ENCODE measurements at places on chromosomes 11 and 22.

DNA sequence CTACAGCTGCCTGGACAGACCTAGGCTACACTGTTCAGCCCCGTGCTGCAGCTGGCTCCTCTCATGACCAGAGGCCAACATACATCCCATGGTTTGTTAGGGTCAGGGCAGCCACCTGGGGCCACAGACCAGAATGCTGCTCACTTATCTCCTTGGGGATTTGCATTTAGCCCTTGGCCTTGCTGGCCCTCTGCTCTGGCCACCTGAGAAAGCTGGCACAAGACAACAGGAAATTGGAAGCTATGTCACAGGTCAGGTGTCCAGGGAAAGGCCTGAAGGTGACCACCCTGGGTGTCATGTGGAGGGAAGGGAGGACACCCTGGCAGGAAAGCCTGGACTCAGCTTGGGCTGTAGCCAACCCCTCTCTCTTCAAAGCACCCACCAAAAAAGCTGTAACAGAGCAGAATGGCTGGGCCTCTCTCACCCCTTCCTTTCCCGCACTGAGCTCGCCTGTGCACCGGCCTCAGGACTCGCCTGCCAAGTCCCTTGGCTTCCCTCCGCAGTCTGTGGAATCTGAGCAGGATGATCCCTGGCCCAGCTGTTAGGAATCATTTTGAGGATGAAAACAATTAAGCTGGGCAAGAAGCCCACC, 86.3 kb downstream of the SNX19 start:
- no peak for DNase-seq

GRCh38 chr22:50728523-50728931, 9.5 kb upstream of the ACR start:
- no peak for DNase-seq

GRCh38 chr11:99973993-99974392, 713.1 kb upstream of the ARHGAP42 start:
- no peak for DNase-seq

DNA sequence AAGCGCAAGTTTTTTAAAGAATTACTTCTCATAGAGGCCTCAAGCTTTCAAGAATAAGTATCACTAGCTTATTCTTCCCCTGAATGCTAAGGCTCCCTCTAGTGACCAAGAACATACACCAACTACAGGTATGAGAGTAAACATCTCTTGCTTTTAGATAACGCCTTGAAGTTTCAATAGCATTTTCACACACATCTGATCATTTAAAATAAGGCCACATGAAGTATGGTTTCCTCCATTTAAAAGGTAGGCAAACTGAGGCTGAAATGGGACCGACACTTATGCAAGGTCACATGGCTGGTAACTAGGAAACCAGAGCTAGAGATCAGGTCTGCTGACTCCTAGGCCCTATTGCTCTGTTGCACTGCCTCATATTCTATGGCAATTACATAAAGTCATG, 66.5 kb downstream of the CCDC34 start:
- no peak for DNase-seq

DNA sequence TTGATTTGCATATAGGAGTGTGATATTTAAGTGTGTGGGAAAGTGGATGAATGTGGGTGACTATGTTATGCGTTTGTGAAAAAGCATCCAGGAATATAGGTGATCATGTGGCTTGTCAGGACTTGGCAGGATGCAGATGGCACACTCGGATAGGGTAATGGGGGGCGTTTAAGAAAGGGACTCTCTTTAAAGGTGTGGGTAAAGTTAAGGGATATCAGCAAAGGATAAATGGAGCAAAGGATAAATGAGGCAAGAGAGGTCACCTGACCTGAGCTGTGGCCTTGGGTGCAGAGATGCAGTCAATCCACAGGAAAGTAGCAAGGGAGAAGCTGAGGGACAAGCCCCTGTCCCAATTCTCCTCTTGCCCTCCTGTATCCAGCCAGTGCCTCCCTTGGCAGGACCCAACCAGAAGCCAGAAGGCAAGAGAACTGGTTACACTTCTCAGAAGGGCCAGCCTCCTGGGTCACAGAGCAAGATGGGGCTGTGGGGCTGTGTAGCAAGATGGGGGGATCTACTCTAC, 47.5 kb upstream of the GRAMD1B start:
- DNase-seq: no peak

DNA sequence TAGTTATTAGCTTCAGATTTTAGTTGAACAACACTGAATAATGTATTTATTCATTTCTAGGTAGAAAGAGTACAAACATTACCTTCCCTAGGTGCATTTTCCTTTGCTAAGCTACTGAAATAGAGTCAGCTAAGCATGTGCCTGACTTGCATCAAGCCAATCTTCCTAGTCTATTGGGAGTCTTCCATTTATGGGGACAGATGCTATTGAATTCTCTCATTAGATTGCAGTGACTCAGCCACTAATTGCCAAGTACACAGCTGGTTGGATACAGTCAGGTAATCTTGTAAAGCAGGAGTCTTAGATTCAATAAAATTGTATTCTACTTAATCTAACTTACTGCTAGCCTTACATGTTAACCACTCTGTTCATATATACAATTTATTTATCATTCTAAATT, 55.2 kb upstream of the RPS13 start:
- no peak for DNase-seq

DNA sequence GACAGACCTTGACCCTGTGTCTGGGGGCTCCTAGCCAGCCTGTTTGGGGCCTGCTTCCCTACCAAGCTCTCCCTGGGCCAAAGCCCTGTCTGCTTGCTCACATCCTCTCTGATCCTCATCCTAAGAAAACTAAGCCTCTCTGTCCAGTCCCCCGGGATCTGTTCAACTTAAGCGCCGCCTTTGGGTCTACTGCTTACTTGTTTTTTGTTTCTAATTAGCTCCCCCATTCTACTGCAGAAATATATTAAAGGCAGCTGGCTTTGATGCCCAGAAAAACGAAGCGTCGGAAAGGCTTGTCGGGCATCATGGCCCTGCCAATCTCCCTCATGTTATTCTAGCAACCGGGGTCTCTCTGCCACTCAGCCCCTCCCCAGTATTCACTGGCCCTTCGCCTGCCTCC, 3.4 kb downstream of the DSCAML1 start:
- DNase-seq: no peak

DNA sequence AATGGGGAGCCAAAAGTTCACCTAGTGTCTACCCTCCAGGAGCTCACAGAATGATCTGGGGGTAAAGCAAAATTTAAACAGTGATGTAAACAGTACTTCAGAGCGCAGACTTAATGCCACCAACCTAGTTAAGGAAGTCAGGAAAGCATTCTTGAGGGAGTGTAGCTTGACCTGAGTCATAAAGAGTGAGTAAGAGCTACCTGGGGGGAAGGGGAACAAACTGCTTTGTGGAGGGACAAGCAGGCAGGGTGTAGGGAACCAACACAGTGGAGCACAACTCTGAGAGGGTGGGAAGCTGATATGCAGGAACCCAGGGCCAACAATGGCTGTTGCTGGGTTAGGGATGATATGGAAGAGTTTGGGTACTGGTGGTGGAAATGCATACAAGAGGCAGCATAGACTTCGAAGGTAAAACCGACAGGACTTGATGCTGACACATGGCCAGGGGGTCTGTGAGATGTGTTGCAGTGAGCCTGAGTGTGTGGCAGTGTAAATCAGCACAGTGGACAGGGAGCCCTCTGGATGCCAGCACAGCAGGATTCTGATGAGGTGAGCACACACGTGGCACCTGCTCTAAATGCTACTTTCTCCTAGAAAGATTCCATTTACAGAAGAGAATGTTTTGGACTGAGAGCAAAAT, 58.3 kb upstream of the CYP2D6 start:
- DNase-seq: no peak

DNA sequence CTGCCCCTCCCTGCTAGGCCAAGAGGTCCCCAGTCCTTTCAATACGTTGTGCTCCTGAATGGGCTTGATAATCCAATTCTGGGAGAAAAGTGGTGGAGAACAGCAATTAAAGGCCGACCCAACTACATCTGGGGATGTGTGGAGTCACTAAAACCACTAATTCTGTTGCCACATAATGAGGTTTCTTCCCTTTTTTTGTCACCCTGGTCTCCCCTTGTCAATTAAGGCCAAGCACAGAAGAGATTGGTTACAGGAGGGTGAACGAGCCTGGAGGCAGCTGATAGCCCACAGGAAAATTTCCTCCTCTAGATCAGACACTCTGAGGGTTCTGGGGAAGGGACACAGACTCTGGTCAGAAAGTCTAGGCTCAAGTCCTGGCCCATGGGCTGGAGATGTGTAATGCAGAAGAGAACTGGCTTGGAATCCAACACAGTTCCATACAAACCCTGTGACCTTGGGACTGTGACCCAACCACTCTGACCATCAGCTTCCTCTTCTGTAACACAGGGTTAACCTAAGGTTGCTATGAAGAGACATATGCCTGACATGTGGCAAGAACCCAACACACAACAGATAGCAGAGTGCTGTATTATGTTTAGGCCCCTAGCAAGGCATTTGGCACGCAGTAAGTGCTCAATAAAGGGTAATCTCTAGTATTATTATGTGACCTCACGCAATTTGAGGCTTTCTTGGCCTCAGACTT, 146.4 kb downstream of the CHST1 start:
- no peak for DNase-seq

DNA sequence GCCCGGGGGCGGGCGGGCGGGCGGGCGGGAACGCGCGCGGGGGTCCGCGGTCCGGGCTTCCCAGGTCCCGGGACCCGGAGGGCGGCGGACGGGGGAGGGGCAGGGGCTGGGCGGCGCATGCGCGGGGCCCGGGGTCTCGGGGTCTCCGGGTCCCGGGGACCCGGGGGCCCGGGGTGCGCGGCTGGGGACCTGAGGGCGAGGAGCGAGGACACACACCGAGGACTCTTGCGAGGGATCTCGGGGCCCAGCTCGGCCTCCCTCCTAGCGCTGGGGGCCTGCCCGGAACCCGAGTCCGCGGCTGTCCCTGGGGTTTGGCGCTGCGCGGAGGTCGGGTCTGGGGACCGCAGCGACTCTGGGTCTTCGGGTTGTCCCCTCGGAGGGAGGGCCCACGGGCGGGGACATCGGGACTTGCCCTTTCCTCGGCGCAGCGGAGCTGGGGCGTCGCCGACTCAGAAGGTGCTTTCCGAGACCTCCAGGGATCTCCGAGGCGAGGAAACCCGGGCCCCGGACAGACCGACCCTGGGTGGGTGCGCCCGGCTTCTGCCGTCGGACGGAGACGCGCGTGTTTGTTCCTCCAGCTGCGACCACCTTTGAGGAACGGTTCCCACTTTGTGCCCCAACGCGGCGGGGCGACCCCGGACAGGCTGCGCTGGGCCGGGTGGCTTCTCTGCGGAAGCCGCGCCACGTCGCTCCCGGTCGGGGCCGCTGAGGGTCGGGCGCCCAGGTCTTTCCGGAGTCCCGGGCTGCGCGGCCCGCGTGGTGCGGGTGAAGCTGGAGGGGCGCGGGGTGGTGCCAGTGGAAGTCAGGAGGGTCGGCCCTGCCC, 540 bp downstream of the PPARA start:
- peak; percentile 64 for DNase-seq

GRCh38 chr11:11672789-11673188, 51.0 kb upstream of the GALNT18 start:
- DNase-seq: no peak

- no peak for DNase-seq
Observed at GRCh38 chr22:46213052-46213451, 37.0 kb downstream of the CDPF1 start.

DNA sequence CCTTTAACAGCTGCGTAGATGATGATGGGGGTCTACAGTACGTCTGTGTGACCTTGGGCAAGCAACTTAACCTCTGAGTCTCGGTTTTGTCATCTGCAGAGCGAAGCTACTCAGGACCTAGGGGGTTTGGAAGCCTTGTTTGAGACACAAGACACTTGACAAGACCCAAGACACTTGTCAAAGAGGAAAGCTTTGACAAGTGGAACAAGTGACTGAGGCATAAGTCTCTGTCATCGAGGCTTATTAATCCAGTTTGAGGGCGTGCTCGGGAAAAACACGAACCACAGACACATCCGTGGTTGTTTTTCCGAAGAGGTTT, 732 bp upstream of the PC start:
- no peak for DNase-seq

DNA sequence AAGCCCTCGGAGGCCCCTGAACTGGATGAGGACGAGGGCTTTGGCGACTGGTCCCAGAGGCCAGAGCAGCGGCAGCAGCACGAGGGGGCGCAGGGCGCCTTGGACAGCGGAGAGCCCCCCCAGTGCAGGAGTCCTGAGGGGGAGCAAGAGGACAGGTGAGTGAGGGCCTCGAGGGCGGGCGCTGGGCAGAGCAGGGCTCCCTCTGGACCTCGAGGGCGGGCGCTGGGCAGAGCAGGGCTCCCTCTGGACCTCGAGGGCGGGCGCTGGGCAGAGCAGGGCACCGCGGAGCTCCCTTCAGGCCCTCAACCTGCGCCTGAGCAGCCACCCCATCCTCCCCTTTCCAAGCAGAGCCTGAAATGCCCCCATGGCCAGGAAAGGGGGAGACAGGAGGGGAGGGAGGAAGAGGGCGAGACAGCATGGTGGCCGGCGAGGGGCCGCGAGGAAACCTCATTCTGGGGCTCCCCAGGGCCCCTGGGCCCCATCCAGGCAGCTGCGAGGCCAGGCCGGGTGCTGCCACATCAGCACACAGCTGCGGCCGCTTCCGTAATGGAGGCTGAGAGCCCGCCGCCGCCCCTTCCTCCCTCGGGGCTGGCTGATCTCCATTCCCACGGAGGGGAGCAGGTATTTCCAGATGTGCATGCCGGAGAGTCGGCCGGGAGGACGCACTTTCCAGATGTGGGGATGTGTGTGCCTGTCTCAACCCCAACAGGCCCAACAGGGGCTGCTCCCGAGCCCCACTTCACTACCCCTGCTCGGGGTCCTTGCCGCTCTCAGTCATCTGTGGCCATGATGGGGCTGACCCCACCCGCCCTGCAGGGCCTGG, 10.0 kb downstream of the PRR33 start:
- DNase-seq: peak; percentile 14

- DNase-seq: no peak
Observed at GRCh38 chr11:1963864-1964263, 16.7 kb downstream of the MRPL23 start.
